GM13976 (cell line): ENCODE measurements at places on chromosomes 5 and 9.

DNA sequence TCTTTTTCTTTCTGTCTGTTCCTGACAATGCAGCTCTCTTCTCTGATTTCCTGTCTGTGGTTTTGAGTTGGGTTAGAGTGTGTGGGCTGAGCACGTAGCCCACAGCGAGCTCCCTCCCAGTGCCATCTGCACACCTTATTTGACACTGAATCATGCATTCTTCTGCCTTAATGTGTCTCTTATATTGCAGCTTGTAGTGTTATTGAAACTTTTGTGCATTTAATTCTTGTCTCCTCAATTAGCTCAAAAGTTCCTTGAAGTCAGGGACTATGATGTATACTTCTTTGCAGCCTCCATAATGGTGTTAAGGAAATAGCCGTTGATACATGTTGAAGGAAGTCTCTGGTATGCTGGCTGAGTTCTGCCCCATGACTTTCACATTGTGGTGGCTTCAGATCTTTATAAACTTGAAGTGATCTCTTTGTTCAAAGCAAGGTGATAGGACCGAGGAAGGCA, 576.2 kb upstream of the CLINT1 start:
- no peak for DNase-seq

DNA sequence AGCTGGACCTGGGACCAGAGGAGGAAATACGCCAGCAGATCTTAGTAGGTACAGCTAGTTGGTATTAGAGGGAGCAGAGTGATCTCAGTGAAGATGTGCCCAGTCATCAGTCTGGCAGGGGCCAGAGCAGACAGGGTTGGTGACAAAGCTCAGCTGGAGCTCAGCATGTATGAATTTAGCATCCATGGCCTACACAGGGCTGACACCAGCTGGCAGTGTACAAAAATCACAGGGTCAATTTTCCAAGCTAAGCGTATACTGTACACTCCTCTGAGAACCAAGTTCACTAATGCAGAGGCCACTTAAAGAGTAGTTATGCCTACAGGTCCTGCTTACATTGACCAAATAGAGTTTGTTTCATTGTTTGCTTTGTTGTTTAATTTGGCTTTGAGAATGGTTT, 146.6 kb downstream of the SLC24A2 start:
- DNase-seq = no peak

DNA sequence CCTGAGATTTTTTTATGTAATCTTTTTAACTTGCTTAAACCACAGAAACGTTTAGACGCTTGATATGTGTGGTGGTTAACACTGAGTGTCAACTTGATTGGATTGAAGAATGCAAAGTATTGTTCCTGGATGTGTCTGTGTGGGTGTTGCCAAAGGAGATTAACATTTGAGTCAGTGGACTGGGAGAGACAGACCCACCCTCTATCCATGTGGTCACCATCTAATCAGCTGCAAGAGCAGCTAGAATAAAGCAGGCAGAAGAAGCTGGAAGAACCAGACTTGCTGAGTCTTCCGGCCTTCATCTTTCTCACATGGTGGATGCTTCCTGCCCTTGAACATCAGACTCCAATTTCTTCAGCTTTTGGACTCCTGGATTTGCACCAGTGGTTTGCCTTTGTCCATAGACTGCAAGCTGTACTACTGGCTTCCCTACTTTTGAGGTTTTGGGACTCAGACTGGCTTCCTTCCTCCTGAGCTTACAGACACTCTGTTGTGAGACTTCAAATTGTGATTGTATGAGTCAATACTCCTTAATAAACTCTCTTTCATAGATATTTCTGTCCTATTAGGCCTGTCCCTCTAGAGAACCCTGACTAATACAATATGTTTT, 816.0 kb upstream of the CDH9 start:
- no peak for DNase-seq

DNA sequence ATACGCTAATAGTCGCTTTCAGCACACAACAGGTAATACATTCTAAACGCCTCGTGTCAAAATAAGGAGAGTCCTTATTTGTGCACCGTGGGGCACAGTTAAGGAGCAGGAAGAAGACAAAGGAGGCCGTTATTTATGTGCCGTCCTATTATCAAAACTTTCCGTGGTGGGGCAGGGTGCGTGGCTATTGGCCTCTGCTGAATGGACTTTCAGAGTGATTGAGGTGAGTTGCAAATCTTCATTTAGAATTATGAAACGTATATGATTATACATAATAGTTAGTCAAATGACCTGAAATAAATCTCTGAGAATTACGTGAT, 833 bp downstream of the C5orf24 start:
- DNase-seq = peak; percentile 32

DNA sequence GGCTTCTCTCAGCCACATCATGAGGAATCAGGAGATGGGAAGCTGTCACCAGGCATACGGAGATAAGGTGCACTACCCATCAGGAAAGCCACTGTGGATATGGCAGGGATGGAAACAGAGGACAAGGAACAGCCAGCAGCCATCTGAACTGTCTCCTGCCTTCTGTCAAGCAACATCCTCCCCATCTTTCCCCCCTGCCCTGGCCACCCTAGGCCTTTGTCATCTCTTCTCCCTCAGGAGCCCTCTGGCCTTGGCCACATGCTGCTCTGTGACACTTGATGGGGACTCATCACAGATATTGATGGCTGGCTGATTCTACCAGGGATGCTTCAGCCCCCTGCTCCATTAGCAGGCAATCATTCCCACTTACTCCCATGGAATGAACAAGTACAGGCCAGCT, 21.1 kb upstream of the MEIKIN start:
- DNase-seq = no peak

DNA sequence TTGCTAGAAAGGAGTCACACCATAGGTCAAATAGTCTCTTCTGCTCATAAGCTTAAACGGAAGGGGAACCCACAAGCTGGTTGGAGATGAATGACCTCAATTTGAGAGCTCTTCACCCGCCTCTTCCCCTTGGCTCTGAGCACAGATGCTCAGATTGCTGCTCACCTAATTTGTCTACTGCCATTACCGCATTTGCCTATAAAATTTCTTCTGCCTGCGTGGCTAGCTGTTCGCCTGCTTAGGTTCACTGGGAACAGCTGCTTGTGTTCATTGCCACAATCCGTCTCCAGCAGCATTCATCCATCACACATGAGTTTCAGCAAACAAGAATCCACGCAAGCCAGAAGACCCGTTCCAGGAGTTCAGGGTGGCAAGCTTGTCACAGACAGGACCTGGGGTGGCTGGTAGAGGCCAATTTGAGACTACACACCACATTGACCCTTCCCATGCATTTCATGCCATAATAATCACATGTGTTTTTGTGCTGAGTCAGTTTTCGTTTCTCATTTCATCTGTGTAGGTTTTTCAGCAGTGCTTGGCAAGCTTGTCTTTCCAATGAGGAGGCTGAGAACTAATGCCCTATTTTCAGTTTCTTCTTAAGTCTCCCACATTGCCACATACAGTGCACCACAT, 50.2 kb upstream of the DNAH5 start:
- peak; percentile 24 for DNase-seq

- DNase-seq = no peak
Measured at GRCh38 chr5:94409440-94409839, 209.0 kb downstream of the KIAA0825 start.
